T-cell (primary cell): ENCODE measurements at places on chromosomes 5 and 9.
A peak's percentile ranks its signal among the peaks of the same experiment; 100 is the strongest.

GRCh38 chr5:88384886-88385285, 116.2 kb upstream of the TMEM161B start:
- DNase-seq: no peak

DNA sequence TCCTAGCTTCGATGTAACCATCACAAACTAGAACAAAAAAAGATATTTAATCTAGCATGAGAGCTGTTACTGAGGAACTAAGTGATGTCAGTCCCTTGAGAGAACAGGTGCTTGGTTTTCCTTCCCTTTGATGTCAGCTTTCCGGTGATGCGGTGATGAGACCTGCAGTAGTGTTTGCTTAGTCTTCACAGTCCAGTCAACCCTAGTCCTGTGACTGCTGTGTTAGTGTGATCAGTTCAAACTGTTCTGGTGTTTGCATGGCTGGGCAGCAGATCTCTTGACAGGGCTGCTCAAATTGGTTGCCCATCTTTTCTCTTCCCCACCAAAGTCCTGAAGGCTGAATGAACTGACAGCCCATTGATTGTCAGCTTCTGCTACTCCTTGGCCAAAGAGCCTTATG, 608.6 kb upstream of the DAB2 start:
- DNase-seq: peak; percentile 24

DNA sequence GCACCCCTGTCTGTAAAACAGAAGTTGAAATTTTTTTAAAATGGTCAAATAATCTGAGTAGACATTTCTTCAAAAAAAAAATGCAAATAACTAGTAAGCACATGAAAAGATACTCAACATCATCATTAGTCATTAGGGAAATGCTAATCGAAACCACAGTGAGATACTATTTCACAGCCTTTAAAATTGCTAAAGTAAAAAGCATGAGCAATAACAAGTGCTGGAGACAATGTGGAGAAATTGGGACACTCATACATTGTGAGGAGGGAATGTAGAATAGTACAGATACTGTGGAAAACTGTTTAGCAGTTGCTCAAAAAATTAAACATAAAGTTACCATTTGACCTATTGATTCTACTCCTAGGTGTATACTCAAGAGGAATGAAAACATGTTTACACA, 58.4 kb upstream of the RUSC2 start:
- no peak for DNase-seq

- DNase-seq: no peak
Observed at GRCh38 chr5:139812323-139812722, 16.7 kb downstream of the PSD2 start.

DNA sequence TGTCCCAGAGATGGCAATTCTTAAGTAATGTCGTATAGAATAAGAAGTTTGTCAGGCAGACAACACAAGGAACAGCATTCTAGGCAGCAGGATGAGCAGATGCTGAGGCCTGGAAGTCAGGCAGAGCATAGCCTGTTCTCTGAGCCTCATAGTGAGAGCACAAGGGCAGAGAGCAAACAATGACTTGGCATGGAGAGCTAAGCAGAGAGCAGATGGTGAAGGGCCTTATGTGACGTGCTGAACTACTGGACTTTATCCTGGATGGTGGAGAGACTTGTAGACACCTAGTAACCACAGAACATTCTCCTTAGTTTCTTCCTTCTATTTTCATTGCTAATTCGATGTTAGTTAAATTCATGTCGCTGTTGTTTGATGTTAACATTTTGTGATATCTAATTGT, 60.1 kb downstream of the KCTD16 start:
- DNase-seq: no peak

DNA sequence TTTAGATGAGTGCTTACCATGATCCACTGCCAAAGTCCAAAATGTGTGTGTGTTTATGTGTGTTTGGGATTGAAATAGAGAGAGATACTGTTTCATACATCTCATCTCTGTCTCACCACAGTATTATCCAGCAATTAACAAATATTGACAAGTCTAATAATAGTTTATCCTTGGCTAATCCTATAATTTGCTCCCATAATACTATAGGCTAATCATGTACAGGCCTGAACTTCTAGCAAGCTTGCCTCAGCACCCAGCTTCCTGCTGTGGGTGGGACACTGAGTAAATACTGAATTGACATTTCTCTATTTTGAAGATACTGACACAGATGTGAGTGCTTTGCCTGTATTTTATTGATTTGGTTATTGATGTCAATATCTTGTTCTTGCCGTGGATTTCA, 35.3 kb upstream of the KCNV2 start:
- no peak for DNase-seq

DNA sequence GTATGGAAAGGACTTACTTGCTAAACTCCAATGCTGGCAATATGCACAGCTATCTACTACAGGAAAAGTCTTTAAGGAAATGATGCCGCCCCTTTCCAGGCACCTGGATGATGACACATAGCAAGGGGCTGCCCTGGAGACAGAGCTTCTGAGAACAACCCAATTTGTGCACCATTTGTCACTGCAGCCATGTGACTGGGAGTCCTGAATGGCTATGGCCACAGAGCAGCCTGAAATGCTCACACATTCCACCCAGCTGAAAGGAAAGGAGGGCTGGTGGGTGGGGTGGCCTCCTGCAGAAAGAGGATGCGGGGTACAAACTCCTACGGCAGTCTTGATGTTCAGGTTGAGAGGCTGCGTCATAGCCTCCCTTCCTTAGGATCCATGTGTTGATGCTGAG, 70.1 kb upstream of the FSTL4 start:
- DNase-seq: no peak

DNA sequence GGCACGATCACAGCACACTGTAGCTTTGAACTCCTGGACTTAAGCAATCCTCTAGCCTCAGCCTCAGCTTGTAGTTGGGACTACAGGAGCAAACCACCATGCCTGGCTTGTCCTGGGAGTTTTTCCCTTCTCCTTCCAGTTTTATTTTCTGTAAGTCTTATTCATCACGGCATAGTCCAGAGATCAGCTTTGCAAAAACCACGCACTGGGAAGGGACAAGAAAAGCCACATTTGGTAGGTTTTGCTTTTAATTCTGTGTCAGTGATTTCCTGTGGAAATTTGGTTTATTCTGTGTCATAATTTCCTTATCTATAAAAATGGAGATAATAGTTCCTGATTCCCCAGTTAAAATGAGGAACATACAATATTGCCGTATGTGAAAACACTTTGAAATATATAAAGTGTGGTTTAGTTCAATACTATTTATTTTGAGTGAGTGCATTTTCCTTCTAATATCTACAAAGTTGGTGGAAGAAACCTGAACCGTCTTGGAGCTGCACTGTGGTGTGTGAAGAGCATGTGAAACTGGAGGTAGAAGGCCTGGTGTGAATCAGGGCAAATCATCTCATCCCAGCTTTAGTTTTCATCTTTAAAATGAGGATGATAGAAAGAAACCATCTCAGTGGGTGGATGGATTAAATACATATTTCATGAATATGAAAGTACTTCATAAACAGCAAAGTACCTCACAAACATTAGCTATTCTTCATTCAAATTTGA, 92.8 kb upstream of the ELL2 start:
- DNase-seq: no peak

GRCh38 chr9:129225815-129226214, 47.8 kb upstream of the IER5L start:
- peak; percentile 47 for DNase-seq

GRCh38 chr5:59685793-59686192, 207.7 kb downstream of the PDE4D start:
- no peak for DNase-seq
